ENCODE measurements at places on chromosomes 13 and 19. TPM values are rescaled to one million over a fixed set of nuclear protein-coding genes. Genes with fewer than 3 reads are reported as not detected.

The ZNF324 gene
- total RNA-seq: 18.5 TPM

The FFAR2 gene
- not detected for total RNA-seq

The ZNF468 gene
- total RNA-seq: 23.5 TPM

The TMEM161A gene
- total RNA-seq: 18.7 TPM

The CEACAM3 gene
- total RNA-seq: not detected
